Cerebellar nuclear complex (tissue), 1 donor: ENCODE measurements at places on chromosomes 13 and 19.

GRCh38 chr13:77422724-77423123 lies 95.8 kb upstream of the MYCBP2 start:
- no peak for DNase-seq

DNA sequence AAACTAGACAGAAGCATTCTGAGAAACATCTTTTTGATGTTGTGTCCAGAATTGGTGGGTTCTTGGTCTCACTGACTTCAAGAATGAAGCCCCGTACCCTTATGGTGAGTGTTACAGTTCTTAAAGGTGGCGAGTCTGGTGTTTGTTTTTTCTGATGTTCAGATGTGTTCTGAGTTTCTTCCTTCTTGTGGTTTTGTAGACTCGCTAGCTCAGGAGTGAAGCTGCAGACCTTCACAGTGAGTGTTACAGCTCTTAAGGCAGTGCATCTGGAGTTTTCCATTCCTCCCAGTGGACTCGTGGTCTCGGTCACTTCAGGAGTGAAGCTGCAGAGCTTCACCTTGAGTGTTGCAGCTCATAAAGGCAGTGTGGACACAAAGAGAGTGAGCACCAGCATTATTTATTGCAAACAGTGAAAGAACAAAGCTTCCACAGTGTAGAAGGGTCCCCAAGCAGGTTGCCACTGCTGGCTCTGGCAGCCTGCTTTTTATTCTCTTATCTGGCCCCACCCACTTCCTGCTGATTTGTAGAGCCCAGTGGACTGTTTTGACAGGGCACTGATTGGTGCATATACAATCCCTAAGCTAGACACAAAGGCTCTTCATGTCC lies 1820.8 kb downstream of the UQCRFS1 start:
- DNase-seq, result no peak

GRCh38 chr19:10603084-10603872 lies 16.2 kb upstream of the AP1M2 start:
- DNase-seq, result no peak

DNA sequence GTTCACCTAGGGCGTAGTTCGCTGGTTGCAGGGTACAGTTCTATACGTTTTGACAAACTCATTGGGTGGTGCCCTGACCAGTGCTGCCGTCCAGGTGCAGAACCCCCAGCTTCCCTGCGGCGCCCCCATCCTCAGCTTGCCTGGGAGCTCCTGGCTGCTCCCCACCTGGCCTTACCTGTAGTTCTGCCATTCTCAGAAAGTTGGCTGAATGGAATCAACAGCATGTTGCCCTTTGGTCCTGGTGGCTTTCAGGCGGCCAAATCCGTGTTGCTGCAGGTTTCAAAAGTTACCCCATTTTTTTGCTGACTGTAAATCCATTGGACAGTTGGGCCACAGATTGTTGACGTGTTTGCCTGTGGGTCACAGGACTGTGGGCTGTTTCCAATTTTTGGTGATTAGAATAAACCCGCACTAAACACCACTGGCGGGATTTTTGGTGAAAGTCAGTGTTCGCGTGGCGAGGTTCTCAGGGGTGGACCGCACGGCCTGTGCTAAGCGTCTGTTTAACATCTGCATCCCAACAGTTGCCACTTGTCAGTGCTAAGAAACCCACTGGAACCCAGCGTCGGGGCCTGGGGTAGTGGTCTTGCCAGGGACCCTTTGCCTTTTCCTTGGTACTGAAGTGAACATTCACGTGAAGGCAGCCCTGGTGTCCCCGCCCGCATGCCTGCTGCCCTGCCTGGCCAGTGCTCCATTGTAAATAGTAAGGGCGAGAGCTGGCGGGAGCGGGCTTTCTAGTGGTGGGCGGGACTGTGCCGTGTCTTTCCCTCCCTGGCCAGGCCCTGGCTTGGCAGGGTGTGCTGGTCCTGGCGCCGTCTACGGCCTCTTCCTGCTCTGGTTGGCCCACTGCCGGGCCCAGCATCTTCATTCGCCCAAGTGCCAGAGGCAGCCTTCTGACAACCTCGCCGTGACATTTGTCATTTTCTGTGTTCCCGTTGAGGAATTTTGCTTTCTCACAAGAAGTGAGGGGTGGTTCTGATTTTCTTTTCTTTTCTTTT lies 3.3 kb downstream of the DOT1L start:
- peak; percentile 22 for DNase-seq

DNA sequence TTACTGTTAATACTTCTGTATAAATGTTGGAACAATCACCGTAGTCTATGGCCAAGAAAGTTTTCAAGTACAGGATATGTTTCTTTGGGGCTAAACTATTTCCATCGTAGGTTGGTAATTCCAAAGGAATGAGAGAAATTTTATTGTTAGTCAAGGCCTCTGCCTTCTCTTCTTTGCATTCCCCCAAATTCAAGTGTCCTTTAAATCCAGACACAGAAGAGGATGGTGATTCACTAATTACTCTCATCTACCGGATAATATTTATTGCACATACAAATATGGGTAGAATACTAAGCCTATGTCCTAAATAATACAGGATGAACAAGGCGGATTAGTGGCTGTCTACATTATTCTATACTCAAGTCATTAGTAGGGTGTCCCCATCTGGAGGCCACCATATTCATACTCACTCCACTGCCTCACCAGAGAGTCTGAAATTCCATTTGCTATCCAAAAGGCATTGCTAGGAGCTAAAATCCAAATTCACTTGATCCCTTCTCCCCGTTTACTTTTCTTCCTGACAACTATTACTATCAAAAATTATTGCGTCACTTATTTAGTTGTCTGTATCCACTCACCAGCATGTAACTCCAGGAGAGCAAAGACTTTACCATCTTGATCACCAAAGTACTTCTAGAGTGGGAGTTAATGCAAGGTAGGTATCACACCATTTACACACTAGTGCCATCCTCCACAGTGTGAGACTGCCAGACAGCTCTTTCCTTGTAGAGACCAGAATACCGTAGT lies 82.4 kb upstream of the SGCG start:
- no peak for DNase-seq

DNA sequence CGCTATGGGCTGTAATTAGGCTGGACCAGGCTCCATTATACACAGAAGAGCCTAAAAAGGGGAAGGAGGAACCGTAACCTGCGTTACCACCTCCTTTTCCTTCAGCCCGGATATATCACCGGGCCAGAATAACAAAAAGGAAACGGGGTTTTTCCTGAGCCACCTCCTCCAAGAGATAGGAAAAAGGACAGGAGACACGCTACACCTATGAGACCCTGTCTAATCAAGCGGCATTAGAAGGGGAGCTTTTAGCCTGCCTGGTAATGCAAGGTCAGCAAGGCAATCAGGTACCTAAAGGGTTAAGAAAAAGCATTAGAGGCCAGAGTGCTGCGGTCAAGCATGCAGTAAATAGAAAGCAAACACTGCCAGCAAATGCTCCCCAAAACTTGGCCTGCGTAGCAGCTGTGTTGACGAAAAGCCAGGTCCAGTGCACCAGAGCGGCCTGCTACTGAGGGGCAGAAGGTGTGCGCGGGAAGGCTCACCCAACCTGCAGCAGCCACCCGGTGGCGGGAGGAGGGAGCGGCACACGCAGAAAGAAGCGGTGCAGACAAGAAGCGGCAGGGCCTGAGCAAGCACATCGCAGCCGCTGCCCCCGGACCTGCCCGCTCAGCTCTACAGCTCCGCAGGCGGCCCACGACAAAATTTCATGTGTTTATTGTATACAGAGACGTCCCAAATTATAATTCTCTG lies 1466.1 kb downstream of the UQCRFS1 start:
- no peak for DNase-seq
